Tibial nerve (tissue), 4 donors: ENCODE measurements at places on chromosomes 1 and 21.

- no peak for DNase-seq
Observed at GRCh38 chr1:221468546-221468945, 273.3 kb downstream of the DUSP10 start.

- DNase-seq = no peak
Observed at GRCh38 chr1:154095456-154096060, 59.3 kb downstream of the NUP210L start.

DNA sequence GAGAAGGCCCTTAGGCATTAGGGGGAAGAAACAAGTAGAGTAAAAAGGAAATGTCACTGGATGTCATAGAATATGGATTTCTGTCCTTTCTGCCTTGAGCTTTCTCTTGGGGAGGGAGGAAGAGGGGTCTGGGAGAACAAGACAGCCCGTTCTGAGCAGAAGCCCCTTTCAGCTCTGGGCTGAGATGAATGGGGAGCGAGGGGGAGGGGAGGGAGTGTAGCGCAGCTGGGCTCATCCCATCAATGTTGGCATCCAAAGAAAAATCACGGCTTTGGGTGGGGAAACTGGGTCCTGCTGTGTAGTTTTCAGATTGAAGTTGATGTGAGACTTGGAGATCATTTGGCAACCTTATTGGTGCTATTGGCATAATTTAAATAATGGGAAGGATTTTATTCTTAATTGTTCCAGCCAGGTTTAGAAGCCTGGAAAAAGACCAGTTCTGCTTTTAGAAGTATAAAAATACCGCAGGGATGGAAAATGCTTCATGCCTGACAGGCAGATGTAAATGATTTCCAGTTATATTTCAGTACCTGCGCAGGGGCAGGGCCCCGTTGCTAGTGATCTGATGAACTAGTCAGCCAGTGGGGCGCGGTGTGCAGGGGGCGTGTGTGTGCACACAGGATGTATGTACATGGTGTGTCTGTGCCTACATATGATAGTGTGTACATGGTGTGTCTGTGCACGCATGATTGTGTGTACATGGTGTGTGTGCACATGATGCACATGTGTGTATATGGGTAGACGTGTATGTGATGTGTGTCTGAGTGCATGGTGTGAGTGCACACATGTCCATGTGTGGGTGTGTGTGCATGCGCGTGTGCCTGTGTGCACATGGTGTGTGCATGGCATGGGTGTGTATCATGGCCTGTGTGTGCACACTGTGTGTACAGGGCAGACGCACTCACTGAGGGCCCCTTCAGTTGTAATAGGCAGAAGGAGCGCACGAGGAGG, 36.0 kb downstream of the ABCG1 start:
- DNase-seq = no peak

DNA sequence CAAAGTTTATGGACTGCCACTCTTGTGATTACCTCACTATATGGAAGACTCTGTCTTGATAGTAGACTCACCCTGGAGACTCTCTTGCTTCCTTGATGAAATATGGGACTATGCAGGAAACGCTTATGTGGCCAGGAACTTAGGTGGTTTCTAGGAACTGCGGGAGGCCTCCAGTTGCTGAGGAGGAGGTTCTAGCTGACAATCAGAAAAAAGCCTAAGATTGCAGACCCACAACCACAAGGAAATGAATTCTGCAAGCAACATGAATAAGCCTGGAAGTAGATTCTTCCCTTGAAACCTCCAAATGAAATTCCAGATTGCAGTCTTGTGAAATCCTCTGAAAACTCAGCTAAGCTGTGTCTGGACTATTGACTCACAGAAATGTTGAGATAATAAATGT, 88.9 kb upstream of the COL11A1 start:
- DNase-seq = no peak

- no peak for DNase-seq
Observed at GRCh38 chr1:48718705-48719104, 58.0 kb downstream of the BEND5 start.
